ENCODE measurements at places on chromosomes 16 and 17. TPM values are rescaled to one million over a fixed set of nuclear protein-coding genes. Genes with fewer than 3 reads are reported as not detected.
A peak's percentile ranks its signal among the peaks of the same experiment; 100 is the strongest.

Gene RAB37
- 1.3 TPM for total RNA-seq

Gene ASB16
- total RNA-seq, result not detected

Gene TBC1D3D
- not detected for total RNA-seq

- no peak for DNase-seq
Measured at GRCh38 chr17:61064087-61064951, 335.3 kb upstream of the TBX2 start.

- no peak for DNase-seq
Measured at GRCh38 chr16:82264756-82265155, 94.7 kb upstream of the MPHOSPH6 start.

DNA sequence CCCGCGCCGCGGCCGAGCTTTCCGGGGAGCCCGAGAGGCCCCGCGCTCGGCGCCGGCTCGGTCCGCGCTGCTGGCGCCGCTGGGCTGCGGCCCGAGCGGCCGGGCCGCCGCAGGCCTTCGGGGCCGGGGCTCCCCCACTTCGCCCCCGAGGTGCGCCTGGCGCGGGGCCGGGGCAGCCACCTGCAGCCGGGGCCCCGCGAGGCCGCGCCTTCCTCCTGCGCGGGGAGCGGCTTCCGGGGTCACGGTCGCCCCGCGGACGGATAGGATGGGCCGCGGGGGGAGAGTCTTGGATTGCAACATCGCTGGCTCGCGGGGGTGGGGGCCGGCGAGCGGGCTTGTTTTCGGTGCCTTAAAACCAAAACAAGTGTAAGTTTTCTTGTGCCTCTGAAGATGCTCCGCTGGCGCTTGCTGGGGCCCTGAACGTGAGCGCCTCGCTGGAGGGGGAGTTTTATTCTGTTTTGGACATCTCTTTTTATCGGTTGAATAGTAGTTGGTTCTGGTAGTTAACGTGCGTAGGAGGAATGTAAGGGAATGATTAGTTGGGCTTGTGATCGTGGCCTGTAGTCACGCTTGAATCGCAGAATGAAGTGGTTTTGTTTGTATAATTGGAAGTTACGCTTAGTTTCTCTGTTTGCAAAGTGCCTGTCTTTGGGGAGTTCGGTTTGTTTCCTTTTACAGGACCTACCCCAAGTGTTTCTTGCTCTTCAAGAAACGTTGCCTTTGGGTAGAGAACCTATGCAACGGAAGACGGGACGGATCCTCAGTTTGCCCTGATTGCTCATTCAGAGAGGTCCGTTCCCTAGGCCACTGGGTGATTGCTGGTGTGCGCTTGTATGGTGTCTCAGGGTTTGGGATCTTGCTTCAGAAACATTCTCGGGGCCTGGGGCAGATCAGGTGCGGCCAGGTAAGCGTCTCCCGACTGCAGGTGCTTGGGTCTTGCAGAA is 724 bp downstream of the UBE2I start:
- DNase-seq, result no peak

DNA sequence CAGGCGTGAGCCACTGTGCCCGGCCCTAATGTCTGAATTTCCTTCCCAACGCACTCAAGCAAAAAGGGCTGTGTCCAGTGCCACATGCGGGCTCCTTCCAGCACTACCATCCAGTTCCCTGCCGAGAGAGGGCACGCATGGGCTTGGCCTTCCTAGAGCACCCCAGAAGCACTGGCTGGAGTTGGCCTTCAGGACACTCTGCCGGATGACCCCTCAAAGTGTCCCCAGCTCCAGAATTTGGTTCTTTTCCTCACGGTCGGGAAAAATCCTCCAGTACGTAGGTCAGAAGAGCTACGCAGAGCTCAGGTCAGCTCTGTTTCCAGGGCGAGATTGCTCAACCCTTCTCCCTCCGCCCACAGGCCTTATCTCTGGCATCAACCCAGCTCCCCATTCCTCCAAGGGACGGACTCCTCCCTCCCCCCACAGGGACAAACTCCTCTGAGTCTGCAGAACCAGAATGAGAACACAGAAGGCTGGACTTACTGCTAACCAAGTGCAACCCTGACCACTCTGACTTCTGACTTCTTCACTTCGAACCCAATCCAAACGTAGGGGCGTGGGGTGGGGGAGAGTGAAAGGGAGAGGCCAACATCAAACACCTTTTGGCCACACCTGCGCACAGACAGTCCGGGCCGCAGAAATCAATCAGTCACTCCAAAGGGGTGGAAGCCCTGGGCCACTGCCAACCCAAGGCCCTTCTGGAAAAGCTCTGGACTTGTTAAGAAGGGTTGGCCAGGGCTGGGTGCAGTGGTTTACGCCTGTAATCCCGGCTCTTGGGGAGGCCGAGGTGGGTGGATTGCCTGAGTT is 3.6 kb downstream of the CDC42EP4 start:
- DNase-seq, result no peak

- DNase-seq, result no peak
Measured at GRCh38 chr16:87457709-87458423, 35.0 kb downstream of the ZCCHC14 start.

- DNase-seq, result peak; percentile 89
Measured at GRCh38 chr17:32007463-32008298, 498 bp downstream of the LRRC37B start.

GRCh38 chr16:56930486-56931270 is 1.3 kb upstream of the HERPUD1 start:
- DNase-seq, result no peak

DNA sequence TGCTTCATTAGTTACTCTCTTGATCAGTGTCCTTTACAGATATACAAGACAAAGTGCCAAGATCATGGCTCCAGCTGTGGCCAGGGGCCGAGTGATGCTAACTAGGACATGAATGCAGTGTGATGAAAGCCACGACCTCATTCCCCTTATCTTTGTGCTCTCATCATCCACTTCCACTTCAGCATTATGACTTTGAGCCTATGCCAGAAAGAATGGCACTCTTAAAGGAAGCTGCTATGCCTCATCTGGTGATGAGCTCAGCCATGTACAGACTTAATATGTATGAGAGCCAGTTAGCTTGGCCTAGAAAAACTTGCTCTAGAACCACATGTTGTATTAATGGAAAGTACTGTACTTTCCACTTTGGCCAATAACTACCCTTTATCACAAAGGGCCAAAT is 179.1 kb downstream of the TOX3 start:
- DNase-seq, result no peak
